ENCODE measurements at places on chromosomes 5 and 9.
A peak's percentile ranks its signal among the peaks of the same experiment; 100 is the strongest.

DNA sequence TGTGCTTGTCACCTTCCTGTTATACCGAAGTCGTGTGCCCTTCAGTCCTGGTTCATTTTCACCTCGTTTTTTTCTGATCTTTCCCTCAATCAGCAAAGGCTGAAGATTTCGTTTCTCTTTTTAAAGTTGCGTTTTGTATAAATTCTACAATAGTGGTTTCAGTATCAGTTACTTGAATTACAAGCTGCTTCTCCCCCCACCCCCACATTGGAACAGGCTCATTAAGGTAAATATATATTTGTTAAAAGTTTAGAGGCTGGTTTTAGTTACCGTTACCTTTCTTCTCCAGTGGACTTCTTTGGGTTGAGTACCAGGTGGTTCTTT lies 881 bp downstream of the SUB1 start:
- DNase-seq, result no peak

DNA sequence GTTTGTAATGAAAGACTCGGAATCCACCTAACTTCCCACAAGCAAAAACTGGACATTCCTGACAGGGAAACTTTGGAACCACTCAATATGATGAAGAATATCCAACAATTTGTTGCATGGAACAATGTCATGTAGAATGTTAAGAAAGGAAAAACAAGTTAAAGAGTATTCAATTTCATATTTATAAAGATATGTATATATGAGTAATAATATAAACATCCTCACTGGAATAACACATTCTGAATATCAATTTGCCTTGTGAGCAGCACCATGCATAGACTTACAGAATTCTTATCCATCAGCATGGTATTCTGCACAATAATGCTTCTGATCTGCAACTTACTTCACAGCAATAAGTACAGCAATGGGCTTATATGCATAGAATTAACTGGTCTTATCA lies 650.3 kb downstream of the SEMA5A start:
- DNase-seq, result no peak

DNA sequence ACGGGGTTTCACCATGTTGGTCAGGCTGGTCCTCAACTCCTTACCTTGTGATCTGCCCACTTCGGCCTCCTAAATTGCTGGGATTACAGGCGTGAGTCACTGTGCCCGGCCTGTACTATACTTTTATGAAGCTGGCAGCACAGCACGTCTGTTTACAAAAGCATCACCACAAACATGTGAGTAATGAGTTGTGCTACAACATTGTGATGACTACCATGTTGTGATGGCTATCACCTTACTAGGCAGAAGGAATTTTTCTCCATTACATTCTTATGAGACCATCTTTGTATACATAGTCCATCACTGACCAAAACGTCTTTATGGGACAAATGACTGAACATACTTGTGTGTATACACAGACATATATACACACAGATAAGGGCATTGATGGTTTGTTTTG lies 1019.0 kb downstream of the CDH18 start:
- DNase-seq, result no peak

- no peak for DNase-seq
Measured at GRCh38 chr5:154109416-154110106, 70.8 kb downstream of the MFAP3 start.

DNA sequence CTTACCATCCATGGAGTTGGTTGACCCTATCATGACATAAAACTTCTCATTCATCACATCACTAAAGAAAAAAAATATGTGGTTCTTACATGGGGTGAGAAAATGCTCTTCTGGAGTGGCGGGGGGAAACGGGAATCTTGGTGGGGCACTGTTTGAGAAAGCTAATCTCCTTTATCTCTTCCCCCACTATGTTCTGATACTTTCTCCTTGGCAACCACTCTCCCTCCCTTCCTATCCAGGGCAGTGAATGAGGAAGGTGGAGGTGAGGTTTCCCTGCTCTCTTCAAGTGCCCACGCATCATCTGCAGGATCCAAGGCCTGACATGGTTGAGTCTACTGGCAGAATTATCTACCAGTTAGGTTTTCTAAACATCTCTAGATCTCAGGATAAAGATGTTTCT lies 220.8 kb upstream of the TBCA start:
- DNase-seq, result no peak

- DNase-seq, result no peak
Measured at GRCh38 chr9:110116543-110116885, 91.4 kb downstream of the C9orf152 start.

DNA sequence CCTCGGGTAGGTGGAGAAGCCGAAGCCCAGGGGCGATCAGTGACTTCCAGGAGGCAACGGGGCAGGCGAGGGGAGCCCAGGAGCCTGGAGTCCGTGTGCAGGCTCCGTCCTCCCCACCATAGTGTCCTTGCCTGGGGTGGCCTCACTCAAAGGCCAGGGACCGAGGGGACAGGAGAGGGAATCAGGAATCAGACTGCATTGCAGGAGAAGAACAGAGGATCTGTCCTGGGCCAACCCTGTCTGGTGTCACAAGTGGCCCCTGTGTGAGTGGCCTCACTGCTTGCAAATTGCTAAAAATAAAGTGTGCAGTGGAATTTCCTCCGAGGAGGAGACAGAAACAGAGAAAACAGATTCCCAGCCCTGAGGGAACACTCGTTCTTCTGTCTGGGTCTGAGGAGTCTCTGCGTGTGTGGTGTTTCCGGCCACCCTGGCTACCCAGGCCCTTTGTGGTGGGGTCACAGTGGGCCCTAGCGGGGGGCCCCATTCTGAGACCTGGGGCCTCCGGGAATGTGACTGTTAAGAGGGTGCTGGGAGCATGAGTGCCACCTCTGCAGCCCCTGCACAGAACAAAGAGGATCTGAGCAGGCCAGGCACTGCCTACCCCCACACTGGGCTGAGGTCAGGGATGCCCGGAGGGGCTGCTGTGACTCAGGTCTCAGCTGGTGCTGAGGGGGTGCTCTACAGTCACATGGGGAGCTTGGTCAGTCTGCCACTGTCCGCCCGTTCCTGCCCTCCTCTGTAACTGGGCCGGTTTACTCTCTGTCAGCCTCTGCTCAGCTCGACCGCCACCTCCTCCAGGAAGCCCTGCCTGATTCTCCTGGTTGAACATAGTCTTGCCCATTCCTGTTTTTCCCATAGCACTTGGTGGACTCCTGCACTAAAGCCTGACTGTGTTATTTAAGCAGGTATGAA lies 7.4 kb downstream of the TRAF1 start:
- DNase-seq, result peak; percentile 43

DNA sequence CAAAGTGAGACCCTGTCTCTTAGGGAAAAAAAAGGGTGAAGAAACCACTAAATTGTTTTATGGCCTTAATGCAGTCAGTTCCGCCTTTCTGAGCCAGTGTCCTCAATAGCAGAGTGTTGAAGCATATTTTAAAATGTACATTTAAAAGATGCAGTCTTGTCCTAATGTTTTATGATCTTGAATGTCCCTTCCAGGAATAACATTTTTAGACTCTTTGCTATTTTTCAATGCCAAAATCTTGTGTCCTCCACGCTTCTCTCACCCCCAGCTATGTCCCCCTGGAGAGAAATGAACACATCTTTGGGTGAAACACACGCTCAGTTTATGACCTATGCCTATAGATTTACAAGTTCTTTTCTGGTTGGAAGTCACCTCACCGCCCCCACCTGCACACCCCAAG lies 69.8 kb downstream of the CSNK1A1 start:
- DNase-seq, result no peak

DNA sequence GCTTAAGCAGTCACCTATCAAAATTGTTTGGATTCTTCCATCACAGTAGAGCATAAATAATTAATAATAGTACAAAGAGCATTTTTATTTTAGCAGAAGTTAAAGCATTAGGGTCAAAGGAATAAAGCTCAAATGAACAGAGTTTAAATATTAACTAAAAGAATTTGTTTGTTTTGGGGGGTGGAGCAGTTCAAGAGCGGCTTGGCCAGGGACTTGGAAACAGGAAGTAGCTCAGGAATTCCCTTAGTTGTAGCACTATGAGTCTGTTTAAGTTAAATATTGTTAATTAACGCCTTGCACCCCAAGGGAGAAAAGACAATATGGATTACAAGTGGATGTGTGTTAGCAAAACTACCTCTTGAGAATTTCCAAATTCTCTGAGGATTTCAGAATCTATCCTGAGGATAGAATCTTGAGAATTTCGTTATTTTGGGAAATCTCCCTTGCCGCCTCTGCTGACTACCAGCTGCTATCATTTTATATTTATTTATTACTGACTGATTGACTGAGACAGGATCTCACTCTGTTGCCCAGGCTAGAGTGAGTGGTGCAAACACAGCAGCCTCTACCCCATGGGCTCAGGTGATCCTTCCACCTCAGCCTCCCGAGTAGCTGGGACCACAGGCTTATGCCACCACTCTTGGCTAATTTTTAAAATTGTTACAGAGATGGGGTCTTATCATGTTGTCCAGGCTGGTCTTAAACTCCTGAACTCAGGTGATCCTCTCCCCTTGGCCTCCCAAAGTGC lies 96.7 kb upstream of the CHD1 start:
- no peak for DNase-seq

DNA sequence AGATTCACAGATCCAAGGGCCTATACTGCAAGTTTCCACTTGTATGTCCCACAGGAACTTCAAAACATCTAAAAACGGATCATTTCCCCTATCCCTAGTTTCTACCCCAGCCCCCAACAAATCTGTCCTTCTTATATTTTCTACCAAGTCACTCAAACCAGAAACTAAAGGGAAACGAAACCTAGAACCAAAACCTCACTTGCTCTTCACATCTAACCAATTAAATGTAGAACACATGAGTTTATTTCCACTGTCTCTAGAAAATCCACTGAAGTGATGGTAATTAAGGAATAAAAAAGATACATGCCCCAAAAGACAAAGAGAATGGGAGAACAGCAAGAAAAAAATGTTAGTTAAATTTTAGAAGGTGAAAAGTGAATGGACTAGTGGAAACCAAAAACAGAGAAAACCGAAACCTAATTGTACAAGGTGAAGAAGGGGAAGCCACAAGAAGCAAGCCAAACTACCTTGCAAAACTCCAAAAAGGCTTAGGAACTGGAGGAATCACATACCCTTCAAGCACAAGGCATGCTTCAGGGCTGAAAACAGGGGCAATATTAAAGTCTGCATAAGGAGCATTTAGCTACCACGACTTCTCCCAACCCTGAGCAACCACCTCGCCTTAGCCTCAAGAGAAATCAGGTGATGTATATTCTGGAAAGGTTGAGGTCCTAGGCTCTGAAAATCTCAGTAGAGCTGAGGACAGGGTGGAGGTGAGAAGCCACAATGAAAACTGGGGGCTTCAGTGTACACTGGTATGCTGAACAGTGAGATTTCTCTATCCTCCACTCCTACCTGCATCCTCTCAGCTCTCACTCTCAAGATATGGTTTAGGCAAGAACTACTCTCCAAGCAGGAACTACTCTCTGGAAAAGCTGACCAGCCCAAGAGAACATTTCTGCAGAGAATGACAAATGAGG lies 11.1 kb downstream of the SMU1 start:
- no peak for DNase-seq

DNA sequence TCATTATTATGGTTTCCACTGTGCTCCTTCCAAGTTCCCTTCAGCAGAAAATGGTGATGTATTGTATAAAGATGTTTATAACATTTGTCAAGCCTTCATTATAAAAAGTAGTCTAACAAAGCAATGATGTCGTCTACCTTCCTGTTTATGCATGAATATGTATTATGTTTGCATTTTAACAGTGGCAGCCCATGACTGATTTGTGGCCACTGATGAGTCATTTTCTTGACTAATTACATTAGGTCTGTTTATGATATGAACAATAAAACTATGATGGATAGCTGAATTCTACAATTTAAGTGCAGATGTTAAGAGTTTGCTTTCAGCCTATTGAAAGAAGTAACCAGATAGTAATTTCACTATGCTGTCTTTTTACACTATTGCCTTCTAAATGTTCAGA lies 75.4 kb upstream of the ADAMTS19 start:
- no peak for DNase-seq

DNA sequence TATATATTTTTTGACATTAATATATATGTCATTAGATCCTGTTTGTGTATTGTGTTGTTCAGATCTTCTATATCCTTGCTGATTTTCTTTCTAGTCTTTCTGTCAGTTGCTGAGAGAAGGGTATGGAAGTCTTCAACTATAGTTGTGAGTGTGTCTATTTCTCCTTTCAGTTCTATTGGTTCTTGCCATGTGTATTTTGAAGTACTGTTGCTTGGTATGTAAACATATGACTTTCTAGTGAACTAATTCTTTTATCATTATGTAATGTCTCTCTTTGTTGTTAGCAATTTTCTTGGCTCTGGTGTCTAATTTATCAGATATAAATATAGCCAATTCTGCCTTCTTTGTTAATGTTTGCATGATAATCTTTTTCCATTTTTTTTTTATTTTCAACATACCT lies 84.3 kb upstream of the CAST start:
- no peak for DNase-seq

DNA sequence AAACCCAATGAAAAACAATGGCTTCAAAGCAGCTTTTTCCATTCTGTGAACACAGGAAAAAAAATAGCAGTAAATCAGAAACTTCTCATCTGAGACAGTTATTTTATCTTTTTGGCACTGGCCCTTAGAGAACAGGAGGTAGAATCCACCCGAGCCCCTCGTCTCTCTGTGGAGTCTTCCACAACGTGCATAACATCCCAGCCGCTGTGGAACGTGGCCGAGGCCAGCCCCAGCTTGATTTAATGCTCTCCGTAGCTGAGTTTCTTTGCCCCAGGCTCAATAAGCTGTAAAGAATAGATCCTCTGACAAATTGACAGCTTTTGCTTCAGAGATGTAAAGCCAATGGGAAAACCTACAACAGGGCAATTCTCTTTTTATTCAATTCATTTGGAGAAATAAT lies 107.9 kb upstream of the DAP start:
- no peak for DNase-seq

DNA sequence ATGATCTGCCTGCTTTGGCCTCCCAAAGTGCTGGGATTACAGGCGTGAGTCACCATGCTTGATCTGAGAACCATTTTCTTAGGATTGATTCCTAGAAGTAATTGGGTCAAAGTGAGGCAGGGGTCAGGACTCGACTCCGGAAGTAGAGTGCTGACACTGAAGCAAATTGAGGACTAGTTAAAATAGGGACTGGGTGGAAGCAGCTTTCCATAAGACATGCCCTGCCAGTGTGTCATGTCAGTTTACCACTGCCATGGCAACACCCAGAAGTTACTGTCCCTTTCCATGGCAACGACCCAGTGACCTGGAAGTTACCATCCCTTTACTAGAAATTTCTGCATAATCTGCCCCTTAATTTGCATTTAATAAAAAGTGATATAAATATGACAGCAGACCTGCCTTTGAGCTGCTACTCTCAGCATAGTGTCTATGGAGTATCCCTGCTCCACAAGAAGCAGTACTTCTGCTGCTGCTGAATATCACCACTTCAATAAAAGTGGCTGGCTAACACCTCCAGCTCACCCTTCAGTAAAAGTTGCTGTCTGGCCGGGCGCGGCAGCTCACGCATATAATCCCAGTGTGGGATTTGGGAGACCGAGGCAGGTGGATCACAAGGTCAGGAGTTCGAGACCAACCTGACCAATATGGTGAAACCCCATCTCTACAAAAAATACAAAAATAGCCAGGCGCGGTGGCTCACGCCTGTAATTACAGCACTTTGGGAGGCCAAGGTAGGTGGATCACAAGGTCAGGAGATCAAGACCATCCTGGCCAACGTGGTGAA lies 47.8 kb upstream of the JADE2 start:
- DNase-seq, result no peak

GRCh38 chr5:147037515-147038205 lies 159.1 kb upstream of the PPP2R2B start:
- DNase-seq, result no peak

- peak; percentile 81 for DNase-seq
Measured at GRCh38 chr5:38468978-38469706, 87.3 kb downstream of the LIFR start.
